ENCODE measurements at places on chromosomes 13 and 19.

DNA sequence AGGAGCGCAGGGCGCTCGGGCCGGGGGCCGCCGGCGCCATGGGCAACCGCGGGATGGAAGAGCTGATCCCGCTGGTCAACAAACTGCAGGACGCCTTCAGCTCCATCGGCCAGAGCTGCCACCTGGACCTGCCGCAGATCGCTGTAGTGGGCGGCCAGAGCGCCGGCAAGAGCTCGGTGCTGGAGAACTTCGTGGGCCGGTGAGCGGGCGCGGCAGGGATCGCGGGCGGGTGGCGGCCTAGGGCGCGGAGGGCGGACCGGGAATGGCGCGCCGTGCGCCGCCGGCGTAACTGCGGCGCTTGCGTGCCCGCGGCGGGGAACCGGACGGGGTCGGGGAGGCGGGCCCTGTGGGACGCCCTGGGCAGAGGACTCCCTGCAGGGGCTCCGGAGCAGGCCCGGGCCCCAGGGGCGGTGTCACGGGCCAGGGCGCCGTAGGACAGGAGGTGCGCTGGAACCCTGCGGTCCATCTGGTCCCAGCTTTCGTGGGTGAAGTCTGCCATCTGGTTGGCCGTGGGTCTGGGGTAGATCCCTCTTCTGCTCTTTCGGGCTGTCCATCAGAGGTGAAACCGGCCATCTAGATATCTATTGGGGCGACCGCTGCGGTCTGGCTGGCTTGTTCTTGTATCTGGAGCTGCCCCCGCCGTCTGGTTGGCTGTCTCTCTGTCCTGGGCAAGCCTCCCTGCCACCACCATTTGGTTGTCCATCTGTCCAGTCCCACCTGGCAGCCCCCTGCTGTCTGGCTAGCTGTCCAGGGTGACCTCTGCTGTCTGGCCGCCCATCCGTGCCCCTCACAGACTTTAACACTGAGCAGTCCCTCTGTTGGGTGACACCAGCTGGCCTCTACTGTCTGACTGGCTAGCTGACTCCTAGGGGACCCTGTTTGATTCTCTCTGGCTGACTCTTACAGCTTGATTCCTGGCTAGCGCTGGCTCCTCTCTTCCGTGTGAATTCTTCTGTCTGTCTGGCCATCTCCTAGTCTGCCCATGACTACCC, 622 bp downstream of the DNM2 start:
- no peak for DNase-seq

GRCh38 chr13:95185311-95185710, 115.9 kb downstream of the ABCC4 start:
- DNase-seq: no peak

GRCh38 chr13:100855151-100855550, 180.6 kb upstream of the TMTC4 start:
- no peak for DNase-seq

DNA sequence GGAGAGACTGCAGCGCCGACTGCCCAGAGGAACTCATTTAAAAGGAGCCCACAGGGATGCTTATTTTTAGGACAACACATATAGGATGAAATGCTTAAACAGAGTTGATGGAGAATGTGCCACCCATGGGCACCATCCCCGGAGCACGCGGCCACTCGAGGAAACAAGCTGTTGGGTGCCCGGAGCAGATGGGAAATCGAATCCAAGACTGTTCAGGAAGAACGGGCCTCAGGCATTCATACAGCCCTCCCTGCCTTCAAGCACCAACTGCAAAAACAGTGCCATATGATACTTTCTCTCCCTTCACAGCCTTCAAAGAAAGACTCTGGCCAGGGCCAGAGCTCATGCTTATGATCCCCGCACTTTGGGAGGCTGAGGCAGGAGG, 40.2 kb downstream of the RAB20 start:
- DNase-seq: no peak

DNA sequence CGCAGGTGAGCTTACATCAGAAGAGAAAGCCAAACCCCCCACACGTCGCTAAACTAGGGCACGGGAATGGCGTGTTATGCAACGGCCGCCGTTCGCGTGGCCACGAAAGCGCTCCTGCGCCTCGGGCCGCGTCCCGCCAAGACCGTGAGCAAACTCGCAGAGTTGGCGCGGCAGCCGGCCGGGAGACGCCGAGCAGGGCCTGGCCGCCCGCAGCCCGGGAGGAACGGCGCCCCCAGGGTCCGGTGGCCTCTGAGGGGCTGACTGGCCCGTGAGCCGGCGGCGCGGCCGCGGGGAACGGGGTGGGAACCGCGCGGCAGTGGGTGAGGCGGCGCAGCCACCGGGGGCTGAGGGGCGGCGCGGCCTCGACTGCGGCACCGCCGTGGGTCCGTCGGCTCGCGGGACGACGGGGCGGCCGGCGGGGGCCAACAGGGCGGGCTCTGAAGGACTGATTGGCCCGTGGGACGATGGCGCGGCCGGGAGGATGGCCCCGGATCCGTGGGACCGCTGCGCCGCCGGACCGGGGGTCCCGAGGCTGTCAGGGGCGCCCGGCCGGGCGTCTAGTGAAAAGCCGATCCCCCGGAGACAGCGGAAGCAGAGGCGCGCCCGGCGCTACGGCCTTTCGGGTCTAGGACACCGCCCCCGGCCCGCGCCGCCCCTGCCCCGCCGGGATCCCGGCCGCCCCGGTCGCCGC, 903 bp downstream of the LATS2 start:
- no peak for DNase-seq

GRCh38 chr19:32227561-32228165, 117.7 kb upstream of the ZNF507 start:
- DNase-seq: no peak

- peak; percentile 64 for DNase-seq
Observed at GRCh38 chr13:112984954-112985802, 16.2 kb downstream of the MCF2L start.

DNA sequence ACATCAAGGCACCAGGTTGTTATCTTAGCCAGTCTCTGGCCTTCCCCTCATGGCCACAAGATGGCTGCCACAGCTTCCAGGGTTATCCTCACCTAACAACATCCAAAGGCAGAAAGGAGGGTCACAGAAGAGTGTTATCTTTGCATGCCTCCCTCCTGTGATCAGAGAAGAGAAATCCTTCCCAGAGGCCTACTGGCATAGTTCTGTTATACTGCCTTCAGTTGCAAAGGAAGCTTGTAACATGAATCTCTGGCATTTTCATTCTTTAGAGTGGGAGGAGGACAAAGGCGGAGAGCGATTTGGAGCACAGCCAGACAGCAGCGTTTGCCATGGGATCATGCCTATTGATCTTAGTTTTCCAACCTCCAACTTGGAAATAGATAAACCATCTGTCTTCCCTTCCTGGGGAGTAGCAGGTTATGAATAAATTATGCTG, 135.7 kb downstream of the DNAJC15 start:
- DNase-seq: no peak

DNA sequence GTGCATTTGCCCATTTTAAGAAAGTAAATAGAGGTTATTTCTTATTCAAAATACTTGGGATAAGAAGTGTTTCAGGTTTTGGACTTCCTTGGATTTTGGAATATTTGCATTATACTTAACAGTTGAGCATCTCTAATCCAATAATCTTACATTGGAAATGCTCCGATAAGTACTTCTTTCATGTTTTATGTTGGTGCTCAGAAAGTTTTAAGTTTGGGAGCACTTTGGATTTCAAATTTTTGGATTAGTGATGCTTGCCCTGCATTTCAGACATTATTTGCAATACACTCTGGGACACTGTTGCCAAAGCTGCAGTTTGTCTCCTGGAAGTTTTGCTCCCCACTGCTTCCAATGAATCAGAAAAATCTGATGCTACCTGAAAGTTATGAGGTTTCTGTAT, 691.9 kb upstream of the SLITRK6 start:
- no peak for DNase-seq

GRCh38 chr13:79995334-79995733, 345.6 kb downstream of the SPRY2 start:
- DNase-seq: no peak

DNA sequence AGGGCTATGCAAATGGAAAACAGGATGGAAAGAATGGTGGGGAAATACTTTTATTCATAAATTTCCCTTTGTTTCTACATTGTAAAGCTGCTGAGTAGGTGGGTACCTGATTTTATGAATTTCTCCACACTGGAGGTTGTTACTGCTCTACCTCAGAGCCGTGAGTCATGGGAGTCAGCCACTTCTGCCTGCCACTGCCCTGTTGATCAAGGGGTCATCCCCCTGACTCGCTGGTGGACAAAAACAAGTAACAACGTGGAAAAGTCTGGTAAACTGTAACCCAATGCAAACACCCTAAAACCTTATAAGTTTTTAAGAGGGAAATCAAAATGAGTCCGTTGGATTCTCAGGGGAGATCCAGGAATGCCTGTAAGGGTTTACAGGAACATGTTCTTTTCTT, 329.5 kb downstream of the ATP8A2 start:
- DNase-seq: no peak

DNA sequence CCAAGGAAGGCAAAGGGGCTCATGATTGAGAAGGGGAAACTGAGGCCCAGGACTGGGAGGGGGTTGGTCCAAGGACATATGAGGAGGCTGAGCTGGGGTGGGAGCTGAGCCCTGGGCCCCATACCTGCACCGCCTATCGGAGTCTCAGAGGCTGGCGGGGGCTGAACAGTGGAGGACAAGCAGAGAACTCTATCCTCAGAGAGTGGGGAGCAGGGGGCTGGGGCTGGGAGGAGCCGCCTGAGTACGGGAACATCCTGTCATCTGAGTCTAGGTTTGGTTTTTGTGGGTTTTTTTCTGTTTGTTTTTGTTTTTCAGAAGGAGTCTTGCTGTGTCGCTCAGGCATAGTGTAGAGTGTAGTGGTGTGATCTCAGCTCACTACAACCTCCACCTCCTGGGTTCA, 6.2 kb downstream of the ARRDC2 start:
- DNase-seq: no peak

GRCh38 chr13:78909276-78909675, 250.3 kb upstream of the OBI1 start:
- no peak for DNase-seq

DNA sequence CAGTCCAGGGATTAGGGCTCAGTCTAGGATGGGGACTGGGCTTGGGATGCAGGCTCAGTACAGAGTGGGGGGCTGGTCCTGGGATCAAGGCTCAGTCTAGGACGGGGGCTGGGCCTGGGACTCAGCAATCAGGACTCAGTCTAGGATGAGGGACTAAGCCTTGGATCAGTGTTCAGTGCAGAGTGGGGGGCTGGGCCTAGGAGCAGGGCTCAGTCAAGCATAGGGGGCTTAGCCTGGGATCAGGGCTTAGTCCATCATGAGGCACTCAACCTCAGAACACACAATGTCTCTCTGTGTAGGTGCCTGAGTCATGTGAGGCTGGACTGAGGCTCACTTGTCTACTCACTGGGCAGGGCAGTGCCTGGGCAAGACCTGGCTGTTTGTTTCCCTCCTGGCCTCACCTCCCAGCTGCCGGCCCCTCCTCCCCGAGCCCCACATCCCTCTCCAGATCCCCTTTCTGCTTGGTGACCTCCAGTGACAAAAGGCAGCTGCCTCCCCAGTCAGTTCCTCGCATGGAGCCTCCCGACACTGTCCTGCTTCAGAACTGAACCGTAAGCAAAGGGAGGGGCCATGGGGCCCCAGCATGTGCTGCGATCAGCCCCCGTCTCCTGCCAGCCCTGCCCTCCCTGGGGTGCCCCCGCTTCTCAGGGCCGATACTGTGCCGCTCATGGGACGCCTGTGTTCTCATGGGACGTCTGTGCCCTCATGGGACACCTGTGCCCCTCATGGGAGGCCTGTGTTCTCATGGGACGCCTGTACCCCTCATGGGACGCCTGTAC, 6.5 kb upstream of the S1PR4 start:
- no peak for DNase-seq

DNA sequence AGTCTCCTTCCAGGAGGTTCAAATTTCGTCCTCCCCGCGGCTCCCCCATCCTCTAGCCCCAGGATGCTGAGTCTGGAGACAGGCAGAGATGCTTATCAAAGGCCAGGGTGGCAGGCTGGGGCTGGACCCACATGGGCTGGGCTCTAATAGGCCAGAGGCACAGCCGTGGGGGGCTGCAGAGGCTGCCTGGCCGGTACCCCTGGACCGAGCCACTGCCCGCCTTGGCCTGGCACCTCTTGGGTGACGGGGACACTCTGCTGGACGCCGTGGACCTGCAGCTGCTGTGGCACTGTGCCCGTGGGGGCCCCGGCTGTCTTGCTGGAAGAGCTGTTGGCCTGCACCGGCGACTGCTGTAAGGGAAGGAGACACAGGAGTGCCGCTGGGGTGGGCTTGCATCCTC, 25.8 kb downstream of the RFX1 start:
- DNase-seq: no peak

GRCh38 chr13:76929851-76930374, 18.4 kb upstream of the ACOD1 start:
- DNase-seq: no peak

DNA sequence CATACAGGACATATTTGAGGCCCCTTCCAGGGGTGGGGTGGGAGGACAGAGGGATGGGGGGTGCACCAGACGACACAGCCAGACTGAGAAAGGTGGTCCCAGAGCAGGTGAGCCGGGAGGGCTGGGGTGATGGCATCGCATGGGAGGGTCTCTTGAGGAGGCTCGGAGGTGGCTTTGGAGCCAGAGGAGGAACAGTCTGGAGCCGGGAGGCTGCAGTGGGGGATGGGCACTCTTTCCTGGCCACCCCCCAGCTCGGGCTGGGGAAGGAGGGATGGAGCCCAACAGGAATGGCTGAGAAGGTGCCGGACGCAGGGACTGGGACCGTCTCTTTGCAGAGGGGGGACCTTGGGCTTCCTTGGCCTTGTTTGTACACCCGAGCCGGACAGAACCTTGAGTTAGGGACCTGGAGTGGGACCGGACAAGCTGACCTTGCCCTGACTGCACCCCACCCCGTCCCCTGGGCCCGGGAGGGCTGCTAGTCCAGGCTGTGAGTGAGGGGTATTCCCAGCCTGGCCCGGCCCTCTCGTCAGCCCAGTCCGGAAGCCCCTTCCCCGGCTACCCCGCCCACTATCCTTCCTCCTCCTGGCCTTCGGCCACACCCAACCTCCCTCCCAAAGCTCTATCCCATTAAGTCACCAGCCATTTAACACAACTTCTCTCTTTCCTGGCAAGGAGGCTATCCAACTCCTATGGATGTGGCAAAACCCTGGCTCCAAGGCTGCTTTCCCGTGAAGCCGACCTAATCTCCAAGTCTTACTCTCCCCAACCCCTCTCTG, 816 bp upstream of the TBXA2R start:
- no peak for DNase-seq

DNA sequence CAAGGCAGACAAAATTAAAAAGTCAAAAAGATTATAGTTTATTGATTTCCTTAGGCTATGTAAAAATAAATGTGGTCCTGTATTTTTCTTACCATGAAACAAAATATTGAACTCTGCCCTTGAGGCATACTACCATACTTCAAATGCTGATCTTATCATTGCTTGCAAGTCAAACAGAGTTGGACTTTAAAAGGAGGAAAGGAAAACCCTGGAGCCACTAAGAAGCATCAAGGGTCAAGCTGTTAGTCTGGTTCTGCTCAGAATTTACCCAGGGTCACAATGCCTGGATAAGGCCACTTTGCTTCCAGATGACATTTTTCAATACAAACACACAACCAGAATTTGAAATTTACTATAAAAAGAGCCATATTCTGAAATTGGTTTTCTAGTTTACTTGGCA, 2.2 kb upstream of the FREM2 start:
- no peak for DNase-seq

DNA sequence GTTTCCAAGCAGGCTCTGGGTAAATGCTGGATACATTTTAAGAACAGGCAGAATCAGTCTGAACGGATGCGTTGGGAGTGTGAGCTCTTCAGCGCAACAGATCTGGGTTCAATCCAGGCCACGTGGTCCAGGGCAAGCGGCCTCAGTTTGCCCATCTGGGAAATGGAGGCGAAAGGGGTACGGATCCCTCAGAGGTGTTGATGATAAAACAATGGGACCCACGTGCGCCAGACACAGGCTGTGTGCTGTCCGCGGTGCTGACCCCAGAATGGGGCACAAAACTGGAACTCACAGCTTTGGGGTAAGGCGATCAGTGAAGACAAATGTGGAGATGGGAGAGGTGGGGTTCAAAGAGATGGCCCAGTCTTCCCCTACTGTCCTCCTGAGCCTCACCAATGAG, 13.1 kb upstream of the PDE4C start:
- DNase-seq: no peak
